Stimulated activated effector memory CD8-positive, alpha-beta T cell treated with anti-CD3 and anti-CD28 coated beads, Interleukin-12 subunit alpha, Interleukin-12 subunit beta, amount 100 ng/mL, for 72 hours (primary cell): ENCODE measurements at places on chromosomes 3 and 15.

- no peak for DNase-seq
These were observed 413.5 kb downstream of the CNTN3 start for GRCh38 chr3:74200952-74201351.

GRCh38 chr3:24199775-24200247, 254.7 kb downstream of the NR1D2 start:
- DNase-seq = no peak

DNA sequence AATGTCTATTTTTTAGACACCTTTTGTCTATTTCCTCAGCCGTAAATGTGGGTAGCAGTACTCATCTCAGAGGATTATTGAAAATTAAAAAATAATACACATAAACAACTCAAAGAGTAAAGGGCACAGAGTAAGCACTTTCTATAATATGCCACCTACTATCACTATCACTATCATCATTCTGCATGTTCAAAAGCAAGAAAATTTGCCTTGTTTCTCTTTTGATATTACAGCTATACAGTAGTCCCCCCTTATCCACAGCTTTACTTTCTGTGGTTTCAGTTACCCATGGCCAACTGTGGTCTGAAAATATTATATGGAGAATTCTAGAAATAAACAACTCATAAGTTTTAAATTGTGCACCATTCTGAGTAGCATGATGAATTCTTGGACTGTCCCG, 27.7 kb downstream of the CLASP2 start:
- no peak for DNase-seq

DNA sequence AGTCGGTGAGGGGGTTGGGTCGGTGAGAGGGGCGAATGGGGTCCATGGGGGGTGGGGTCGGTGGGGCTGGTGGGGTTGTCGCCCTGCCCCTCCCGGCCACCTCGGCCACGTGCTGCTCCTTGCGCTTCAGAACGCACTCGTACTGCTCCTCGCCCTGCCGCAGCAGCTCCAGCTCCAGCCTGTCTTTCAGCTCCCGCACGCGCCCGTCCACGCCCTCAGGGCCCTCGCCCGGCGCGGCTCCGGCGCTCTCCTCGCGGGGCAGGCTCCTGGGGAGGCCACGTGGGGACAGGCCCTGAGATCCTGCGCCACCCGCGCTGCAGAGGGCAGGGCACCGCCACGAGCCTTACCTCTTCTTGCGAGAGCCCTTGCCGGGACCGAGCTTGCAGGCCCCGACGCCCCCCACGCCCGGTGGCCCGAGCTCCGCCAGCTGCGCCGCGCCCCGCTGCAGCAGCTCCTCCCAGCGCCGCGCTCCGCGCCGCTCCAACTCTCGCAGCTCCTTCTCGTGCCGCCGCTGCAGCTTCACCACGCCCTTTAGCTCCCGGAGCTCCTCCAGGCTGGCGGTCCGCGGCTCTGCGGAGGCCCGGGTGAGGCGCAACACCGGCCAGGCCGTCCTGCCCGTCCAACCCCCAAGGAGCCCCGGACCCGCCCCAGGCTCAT, 8.2 kb upstream of the ANKRD63 start:
- no peak for DNase-seq

- DNase-seq = no peak
These were observed 276.2 kb upstream of the CNTN6 start for GRCh38 chr3:816605-817004.
